PC-9 (cell line): ENCODE measurements at places on chromosomes 16 and 17. TPM values are rescaled to one million over a fixed set of nuclear protein-coding genes. Genes with fewer than 3 reads are reported as not detected.

Gene EXOC3L1
- total RNA-seq, result 0.35 TPM in 1 of 2 replicates, not detected in the other

Gene NTN1
- total RNA-seq, result 17.7 and 24.5 TPM in 2 replicates

Gene HOXB2
- total RNA-seq, result 0.31 and 0.90 TPM in 2 replicates

Gene OR3A3
- not detected in 2 replicates for total RNA-seq

Gene PIRT
- not detected in 2 replicates for total RNA-seq

Gene NPB
- total RNA-seq, result 0.83 and 1.1 TPM in 2 replicates

Gene KRT39
- not detected in 2 replicates for total RNA-seq

Gene C16orf74
- total RNA-seq, result 44.3 and 51.6 TPM in 2 replicates

Gene TMEM235
- total RNA-seq, result not detected in 2 replicates

Gene ABI3
- total RNA-seq, result not detected in 2 replicates

Gene SAMD14
- 0.17 and 0.73 TPM in 2 replicates for total RNA-seq

Gene PDILT
- not detected in 2 replicates for total RNA-seq

Gene COPZ2
- total RNA-seq, result 2.6 and 2.7 TPM in 2 replicates

Gene BLMH
- 20.7 and 23.4 TPM in 2 replicates for total RNA-seq

Gene HEATR9
- total RNA-seq, result not detected in 2 replicates

Gene OR3A2
- not detected in 2 replicates for total RNA-seq

Gene CTRL
- total RNA-seq, result 1.3 and 1.7 TPM in 2 replicates

Gene PRSS27
- total RNA-seq, result 14.8 and 21.2 TPM in 2 replicates

Gene SRCIN1
- 16.7 and 23.7 TPM in 2 replicates for total RNA-seq

Gene TMC8
- total RNA-seq, result 1.9 and 2.6 TPM in 2 replicates

Gene CDRT15
- total RNA-seq, result not detected in 2 replicates

Gene SLFN12L
- not detected in 2 replicates for total RNA-seq

Gene AIPL1
- not detected in 2 replicates for total RNA-seq

Gene NKD1
- total RNA-seq, result 0.44 and 0.83 TPM in 2 replicates

Gene UBB
- 2,044 and 2,361 TPM in 2 replicates for total RNA-seq
